ENCODE measurements at places on chromosomes 7 and 10.

GRCh38 chr10:69004821-69005220 lies 16.2 kb downstream of the KIFBP start:
- DNase-seq = peak; percentile 71

GRCh38 chr10:96619120-96619519 lies 32.3 kb upstream of the TM9SF3 start:
- DNase-seq = no peak

DNA sequence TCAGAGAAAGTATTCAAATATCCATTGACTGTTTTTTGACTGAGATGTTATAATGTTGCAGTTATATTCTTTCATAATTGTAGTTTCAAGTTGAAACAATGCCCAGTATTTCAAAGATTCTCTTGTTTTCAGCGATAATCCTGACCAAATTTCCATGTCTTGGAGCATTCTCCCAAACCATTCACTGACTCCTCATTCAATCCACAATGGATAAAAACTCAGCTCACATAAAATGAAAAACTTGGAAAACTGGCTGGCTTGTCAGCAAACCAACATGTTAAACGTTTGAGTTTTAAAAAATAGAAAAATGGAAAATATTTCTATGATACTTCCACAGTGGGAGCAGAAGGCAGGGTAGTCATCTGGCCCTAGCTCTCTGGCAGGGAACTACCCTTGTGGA lies 184.4 kb downstream of the C7orf25 start:
- DNase-seq = no peak

DNA sequence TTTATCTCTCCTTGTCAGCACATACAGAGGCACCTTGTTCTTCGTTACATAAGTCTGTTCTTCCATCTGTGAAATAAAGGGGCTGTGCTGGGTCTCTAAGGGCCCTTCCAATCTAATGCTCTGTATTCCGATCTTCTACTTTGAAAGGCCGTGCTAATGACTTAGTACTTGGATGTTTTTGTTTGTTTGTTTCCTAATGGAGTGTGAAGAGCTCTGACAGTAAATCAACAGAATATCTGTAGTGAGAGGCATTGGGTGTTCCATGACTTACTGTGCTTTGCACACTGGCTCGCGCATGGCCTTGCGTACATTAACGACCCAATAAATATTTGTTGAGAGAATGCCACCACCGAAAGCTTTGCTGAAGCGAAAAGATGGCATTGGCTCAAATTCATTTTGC lies 162.1 kb downstream of the CHN2 start:
- no peak for DNase-seq

GRCh38 chr10:14926061-14926470 lies 27.8 kb downstream of the DCLRE1C start:
- no peak for DNase-seq

DNA sequence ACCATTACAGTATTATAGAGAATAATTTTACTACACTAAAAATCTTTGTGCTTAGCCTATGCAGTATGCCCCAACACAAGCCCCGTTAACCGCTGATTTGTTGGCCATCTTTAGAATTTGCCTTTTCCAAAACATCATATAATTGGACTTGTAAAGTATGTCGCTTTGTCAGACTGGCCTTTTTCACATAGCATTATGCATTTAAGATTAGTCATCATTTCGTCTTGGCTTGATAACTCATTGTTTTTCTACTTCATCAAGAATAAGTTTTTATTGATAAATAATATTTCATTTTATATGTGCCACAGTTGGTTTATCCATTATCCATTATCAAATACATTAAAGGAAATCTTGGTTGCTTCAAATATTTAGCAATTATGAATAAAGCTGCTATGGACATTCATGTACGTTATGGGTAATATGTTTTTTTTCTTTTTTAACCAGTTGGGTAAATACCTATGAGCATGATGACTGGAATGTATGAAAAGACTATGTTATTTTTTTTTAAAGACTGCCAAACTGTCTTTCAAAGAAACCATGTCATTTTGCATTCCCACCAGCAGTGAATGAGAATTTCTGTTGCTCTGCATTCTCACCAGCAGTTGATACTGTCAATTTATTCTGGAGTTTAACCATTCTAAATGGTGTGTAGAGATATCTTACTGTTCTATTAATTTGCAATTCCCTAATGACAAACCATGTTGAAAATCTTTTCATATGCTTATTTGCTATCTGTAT lies 273.1 kb upstream of the KCND2 start:
- DNase-seq = no peak
